ENCODE measurements at places on chromosomes 11 and 22.
A peak's percentile ranks its signal among the peaks of the same experiment; 100 is the strongest.

DNA sequence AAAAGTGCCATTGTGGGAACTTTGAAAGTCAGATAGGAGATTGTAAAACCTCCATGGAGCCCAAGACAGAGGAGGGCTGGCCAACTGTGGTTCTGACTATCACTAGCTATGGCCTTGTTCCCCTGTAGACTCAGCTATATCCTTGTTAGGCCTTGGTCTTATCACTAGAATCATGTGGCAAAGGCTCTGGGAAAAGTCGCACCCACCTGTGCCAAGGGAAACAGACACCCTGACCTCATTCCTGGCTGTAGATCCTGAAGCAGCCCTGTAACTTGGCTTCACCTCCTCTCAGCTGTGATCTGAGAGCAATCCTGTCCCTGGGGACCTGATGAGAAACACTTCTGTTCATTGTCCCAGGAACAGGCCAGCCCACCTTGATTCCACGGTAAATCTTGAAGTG lies 566.2 kb downstream of the TMEM135 start:
- DNase-seq: no peak

DNA sequence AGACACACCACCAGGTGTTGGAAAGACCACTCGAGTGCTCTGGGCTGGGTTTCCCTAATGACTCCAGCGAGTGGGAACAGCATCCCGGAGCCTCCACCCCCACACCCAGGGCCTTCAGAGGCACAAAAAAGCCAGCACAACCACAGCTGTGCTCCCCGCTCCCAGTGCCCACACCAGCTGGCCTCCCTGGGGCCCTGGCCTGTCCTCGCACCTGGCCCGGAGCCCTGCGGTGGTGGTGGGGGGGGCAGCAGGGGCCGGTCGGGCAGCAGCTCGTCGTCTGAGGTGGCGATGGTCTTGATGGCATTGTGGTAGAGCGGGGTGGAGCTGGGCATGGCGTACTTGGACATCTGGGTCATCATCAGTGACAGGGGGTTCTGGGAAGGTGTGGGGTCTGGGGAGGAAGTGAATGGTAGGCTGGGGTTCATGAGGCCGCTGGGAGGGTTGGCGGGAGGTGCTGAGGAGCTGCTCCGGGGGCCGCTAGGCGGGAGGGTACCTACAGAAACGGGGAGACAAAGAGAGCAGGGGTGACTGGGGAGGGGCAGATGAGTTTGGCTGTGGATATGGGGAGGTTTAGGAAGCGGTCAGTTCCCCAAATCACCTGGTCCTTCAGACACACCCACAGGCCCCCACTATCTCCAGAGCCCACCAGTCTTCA lies 16.1 kb downstream of the CXCR5 start:
- no peak for DNase-seq

GRCh38 chr11:75583718-75584658 lies 21.9 kb downstream of the SERPINH1 start:
- DNase-seq: peak; percentile 27

DNA sequence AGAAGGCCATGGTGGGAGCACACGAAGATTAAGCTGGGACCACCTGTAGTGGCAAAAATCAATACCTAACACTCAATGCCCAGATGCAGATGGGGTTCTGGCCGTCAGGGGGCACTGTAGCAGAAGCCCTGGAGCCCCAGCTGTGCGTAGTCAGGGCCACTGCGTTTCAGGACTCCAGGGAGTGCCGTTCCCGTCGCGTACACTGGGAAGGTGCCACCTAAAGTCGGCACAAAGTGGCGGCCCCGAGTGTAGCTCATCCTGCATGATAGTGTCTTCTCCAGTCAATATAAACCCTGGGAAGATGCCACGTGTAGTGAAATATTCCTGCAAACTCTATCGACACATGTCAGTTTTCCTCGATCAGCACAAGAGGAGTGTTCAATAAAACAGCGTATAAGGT lies 123.8 kb upstream of the NTM start:
- no peak for DNase-seq

- DNase-seq: peak; percentile 90
Measured at GRCh38 chr11:35951680-35952079, 7.8 kb downstream of the LDLRAD3 start.

DNA sequence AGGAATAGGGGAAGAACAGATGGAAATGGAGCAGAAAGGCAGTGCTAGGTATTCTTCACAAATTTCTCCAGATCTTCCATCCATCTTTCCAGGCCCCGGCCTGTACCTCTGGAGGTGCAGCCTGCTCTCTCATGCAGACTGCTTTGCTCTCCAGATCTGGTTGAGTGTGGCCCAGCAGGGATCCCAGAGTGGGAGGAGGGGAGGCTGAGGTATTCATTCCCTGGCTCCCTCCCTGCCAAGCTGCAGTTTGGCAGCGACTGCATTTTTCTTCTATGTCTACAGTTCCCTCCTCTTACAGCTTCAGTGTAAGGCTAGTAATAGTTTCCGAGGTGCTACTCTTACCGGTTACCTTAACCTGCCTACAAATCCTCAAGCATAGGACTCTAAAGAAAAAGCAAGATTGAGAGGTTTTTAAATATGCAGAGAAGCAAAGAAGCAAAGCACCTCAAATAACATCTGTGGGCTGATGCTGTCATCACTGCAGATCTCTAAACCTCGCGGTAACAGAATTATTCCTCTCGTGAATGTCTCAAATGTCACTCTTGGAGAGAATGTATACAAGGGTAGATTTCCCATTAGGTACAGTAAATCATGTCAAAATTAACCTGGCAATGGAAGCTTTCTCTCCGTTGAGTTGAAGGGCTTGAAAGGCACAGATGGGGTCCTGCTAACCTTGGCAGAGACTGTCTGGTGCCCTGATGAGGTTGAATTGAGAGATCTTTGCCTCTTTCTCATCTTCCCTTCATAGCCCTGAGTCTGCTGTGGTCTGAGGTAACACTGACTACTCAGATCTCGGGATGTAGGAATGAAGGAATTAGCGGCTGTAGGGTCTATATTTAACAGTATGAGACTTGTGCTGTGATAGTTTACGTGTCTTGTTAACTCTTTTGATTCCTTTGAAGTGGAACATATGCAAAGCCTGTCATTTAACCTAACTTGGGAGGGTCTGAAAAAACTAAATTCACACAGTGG lies 297.9 kb upstream of the C11orf87 start:
- DNase-seq: no peak

- DNase-seq: no peak
Measured at GRCh38 chr22:45502215-45503049, at the start of gene FBLN1. TSS of gene FBLN1 (plus strand) at chr22:45502883. CDS start at chr22:45502986, 103 bp downstream.

- DNase-seq: no peak
Measured at GRCh38 chr11:122765487-122766131, 72.7 kb upstream of the CRTAM start.

- DNase-seq: no peak
Measured at GRCh38 chr11:80586464-80586863, 1145.6 kb upstream of the TENM4 start.

DNA sequence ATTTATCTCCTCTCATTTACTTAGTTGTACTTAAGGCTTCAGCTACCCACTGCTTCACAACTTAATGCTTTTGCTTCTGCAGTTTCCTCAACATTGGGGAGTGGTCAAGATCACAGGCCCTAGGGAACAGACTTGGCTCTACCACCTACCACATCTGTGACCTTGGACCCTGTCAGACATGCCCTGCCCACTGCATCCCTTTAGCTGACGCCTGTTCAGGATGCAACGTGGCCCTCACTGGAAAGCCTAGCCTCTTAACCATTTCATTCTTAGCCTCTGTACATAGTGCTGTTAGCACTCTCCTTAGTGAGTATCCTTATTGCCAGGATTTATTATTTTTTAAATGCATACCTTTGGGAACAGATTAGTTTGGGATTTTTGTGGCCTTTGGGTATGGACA lies 34.4 kb downstream of the TNRC6B start:
- no peak for DNase-seq

DNA sequence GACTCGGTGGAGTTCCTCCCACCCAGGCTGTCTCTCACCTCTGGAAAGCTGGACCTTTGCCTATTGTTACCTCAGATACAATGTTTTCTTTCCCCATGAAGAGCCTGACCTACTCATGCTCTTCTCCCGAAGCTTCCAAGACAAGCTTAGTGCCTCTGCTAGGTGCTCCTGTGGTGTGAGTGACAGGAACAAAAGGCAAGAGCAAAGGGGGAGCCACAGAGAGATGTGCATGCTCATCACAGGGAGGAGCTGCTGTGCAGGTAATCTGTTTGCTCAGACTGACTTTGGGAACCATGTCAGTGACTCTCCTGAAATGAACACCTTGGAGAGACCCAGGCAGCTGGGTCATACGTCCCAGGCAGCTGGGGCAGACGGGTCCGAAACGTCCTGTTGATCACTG lies 53.6 kb upstream of the VSTM5 start:
- DNase-seq: peak; percentile 2

DNA sequence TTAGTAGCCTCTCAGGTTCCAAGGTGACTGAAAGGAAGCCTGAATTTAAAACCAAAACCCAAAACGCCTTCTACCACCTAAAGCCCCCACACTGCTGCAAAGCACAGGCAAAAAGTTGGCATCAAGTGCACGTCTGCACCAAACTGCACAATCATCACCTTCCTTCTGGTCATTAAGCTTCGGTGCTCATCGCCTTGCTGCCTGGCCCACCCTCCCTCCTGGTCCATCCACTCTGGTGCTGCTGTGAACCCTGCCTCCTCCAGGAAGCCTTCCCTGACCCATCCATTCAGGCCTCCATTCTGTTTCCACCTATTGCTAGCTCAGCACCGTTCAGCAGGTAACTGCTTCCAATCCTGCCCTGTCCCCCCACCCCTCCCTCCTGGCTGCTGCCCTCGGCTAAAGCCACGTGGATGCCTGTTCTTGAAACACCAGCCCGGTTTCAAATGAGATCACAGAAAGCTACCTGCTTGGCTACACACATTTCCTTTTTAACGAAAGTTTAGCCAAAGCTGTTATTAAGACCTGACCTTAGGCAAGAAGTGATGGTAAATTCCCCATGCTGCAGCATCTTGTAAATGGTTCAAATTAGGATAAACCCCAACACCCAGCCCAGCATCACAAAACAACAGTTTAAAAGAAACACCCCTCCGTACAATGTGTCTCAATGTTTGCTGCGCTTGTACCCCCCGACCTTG lies 53.8 kb upstream of the CD5 start:
- no peak for DNase-seq

DNA sequence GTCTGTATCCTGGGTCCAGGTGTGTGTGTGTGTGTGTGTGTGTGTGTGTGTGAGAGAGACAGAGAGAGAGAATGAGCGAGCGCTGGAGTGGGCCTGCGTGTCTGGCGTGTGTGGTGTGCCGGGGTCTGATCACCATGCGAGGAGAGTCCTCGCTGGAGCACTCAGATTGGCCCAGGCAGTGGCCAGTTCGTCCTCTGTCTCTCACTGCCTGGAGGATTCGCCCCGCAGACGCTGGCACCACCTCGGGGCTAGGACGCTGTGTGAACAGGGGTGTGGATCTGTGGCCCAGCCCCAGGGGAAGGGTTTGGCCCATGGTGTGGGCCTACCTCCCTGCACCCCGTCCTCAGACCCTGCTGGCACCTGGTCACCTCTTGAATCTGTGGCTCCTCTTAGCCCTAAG lies 11.6 kb upstream of the CACNA1I start:
- DNase-seq: no peak

All from SHP77 (cell line).